ENCODE measurements at places on chromosomes 12 and 14. TPM values are rescaled to one million over a fixed set of nuclear protein-coding genes. Genes with fewer than 3 reads are reported as not detected.

DNA sequence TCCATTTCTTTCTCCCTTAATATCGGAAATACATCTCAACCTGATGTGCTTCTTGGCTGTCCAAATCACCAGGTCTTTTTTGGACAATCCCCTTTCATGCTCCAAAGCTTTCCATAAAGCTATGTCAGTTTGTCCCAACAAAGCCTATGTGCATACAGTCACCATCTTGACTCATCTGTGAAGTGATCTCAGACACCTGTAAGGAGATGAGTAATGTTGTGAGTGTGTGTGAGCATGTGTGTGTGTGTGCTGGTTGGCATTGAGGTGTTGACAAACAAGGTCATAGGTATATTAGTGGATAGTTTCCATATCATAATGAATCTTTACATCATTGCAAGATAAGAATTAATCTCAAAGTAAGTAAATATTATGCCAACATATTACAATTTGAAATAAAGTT is 1243.3 kb upstream of the SEL1L start:
- DNase-seq, result no peak

DNA sequence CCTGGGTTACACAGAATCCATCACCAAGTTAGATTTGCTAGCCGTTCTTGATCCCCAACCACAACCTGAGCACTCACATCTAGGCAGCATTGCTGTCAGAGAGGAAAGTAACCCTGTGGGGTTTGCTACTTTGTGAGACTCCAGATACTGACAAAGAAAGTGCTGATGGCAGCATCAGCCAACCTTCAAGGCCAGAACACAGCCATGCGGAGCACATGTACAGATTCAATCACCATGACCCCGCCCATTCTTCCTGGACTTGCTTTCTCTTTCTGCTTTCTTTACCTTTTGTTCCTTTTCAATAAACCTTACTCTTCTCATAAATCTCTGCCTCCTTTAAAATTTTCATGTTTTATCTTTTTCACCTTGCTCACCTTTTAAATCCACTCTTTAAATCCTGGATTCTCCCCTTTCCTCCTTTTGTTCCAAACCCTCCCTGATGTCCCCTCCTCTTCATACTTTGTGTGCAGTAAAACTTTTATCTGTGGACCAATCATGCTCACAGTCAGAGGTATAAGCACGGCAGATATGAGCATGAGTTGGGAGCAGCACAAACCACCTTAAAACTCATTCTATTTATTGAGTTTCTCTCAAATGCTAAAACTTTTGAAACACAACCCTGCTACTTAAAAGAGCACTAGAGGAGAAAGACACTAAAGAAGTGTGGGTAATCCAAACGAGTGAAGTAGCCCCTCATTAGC is 21.9 kb upstream of the CERS5 start:
- peak; percentile 33 for DNase-seq

- no peak for DNase-seq
Measured at GRCh38 chr14:71286126-71286525, 378.9 kb downstream of the PCNX1 start.

DNA sequence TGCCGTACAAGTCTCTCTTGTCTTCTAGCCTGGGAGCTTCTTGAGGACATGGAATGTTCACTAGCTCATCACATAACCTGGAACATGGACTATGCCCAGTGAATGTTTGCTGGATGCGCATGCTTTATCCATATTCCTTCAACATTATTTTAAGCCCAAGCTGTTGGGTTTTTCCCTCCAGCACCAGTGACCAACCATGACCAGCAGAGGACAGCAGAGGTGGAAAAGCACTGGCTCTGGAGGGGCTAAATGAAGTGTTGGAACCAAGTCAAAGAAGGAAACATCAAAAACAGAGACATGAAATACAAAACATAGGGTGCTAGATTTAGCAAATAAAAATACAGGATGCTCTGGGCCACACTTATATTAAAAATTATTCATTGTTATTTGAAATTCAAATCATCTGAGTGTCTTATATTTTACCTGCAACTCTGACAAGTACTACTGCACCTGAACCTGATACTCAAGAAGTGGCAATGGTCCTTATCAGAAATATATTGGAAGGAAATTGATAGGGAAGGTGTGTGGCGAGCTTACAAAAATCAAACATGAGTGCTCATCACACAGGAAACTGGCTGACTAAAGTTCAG is 23.1 kb upstream of the HELB start:
- peak; percentile 51 for DNase-seq

- peak; percentile 23 for DNase-seq
Measured at GRCh38 chr14:103879570-103880347, 32.4 kb upstream of the PPP1R13B start.

The OXA1L gene
- total RNA-seq, result 134 TPM

Data from activated CD8-positive, alpha-beta T cell treated with anti-CD3 and anti-CD28 coated beads for 36 hours (primary cell).